Aorta (tissue), 5 donors: ENCODE measurements at places on chromosomes 7 and 10. TPM values are rescaled to one million over a fixed set of nuclear protein-coding genes. Genes with fewer than 3 reads are reported as not detected.

PIP gene
- not detected for total RNA-seq

GRCh38 chr7:28768577-28769147 is 189.5 kb downstream of the TRIL start:
- H3K4me1 ChIP-seq, result no peaks in the 10 kb centered on the region
- H3K4me3 ChIP-seq, result no peak overlapping the region
- H3K27ac ChIP-seq, result no peak overlapping the region
- H3K27me3 ChIP-seq, result no peaks in the 10 kb centered on the region

GRCh38 chr7:51128545-51129435 is 187.8 kb downstream of the COBL start:
- H3K4me1 ChIP-seq, result no peaks in the 10 kb centered on the region
- H3K27ac ChIP-seq, result no peak overlapping the region
- no peaks in the 10 kb centered on the region for H3K27me3 ChIP-seq
- H3K4me3 ChIP-seq, result no peak overlapping the region
- DNase-seq, result no peak

GRCh38 chr10:11189582-11190376 is 172.1 kb downstream of the CELF2 start:
- H3K4me3 ChIP-seq, result no peak overlapping the region
- no peak for DNase-seq
- no peaks in the 10 kb centered on the region for H3K36me3 ChIP-seq
- no peaks in the 10 kb centered on the region for H3K4me1 ChIP-seq

GRCh38 chr7:80775482-80775881 is 137.0 kb downstream of the CD36 start:
- no peaks in the 10 kb centered on the region for H3K27me3 ChIP-seq
- DNase-seq, result no peak
- no peak overlapping the region for H3K27ac ChIP-seq
- no peak overlapping the region for H3K4me3 ChIP-seq
- no peaks in the 10 kb centered on the region for H3K4me1 ChIP-seq
